ENCODE measurements at places on chromosomes 11 and 22. TPM values are rescaled to one million over a fixed set of nuclear protein-coding genes. Genes with fewer than 3 reads are reported as not detected.

Gene DDIAS
- total RNA-seq: 2.2 TPM

Gene NDUFC2
- 68.0 TPM for total RNA-seq

Gene MUC5AC
- not detected for total RNA-seq

Gene OR8D2
- total RNA-seq: not detected

Gene SORL1
- total RNA-seq: 76.3 TPM

Gene APOL1
- total RNA-seq: 1.4 TPM

Gene DNAJB13
- 0.47 TPM for total RNA-seq

Gene MS4A14
- not detected for total RNA-seq

Gene SLC17A6
- total RNA-seq: 21.2 TPM

Gene FIBP
- total RNA-seq: 107 TPM
